ENCODE measurements at places on chromosomes 1 and 21.

DNA sequence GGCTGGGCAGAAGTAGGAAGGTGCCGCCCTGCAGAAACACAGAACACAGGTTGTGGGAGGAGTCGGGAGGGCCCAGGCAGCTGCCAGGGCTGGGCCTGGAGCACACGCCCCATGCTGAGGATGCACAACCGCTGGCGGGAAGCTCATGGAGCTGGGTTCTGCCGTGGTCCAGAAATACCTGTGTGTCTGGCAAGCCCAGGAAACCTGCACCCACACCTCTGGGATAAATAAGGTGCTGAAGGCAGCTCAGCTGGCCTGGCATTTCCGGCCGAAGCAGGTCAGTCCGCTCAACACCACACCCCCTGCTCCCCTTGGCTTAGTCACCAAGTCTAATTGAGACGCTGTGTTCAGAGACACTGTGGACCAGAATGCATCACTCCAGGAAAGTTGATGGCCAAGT lies 32.1 kb downstream of the CTNNBIP1 start:
- DNase-seq = no peak

- DNase-seq = no peak
These were observed 9.3 kb downstream of the TMEM39B start for GRCh38 chr1:32082022-32082421.

GRCh38 chr1:27233667-27234048 lies 774 bp upstream of the WDTC1 start:
- DNase-seq = peak; percentile 57

DNA sequence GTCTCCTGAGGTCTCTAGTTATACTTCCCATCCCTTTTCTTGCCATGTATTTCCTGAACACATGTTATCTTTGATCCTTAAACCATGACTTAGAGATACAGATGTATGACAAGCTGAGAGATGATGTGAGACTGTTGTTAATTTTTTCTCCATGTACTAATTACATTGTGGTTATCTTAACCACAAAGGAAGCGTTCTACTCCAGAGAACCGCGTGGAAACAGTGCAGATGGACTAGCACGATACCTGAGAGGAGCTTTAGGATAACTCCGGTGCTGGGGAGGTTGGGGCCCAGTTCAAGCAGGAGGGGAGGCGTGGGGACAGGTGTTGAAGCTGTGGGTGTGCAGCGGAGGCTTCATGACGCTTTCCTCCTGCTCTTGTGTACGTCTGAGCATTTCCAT lies 17.5 kb downstream of the PDE9A start:
- DNase-seq = no peak

DNA sequence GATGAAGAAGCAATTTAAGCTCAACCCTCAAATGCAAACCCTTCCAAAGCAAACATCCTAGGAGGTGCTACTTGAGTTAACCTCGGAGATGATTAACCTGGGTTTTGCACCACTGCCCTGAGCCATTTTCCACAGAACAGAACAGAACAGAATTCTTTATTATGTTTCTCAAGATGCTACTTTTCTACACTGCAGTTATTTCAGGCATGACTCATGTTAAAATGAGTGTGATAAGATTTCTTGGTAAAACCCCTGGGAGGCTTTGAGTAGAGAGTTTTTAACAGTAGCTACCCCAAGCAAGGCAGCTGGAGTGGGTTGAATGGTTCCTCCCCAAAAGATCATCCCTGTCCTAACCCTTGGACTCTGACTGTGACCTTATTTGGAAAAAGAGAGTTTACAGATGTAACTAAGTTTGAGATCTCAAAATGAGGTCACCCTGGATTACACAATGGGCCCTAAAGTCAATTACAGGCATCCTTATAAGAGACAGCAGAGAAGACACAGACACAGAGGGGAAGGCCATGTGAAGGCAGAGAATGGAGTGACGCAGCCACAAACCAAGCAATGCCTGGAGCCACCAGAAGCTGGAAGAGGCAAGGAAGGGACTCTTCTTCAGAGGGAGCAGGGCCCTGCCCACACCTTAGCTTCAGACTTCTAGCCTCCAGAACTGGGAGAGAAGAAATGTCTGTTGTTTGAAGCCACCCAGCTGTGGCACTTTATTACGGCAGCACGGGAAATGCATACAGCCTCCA lies 153.4 kb downstream of the ETS2 start:
- DNase-seq = no peak

DNA sequence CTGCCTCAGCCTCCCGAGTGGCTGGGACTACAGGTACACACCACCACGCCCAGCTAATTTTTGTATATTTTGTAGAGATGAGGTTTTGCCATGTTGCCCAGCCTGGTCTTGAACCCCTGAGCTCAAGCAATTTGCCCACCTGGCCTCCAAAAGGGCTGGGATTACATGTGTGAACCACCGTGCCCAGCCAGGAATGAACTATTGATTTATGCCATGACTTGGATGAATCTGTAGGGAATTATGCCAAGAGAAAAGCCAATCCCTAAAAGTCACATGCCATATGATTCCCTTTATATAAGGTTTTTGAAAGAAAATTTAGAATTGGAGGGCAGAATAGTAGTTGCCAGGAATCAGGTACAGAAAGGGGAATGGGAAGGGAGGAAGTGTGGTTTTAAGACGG lies 19.1 kb upstream of the SLC45A3 start:
- no peak for DNase-seq

- DNase-seq = no peak
These were observed 28.8 kb downstream of the SPSB1 start for GRCh38 chr1:9321480-9321849.

- DNase-seq = peak; percentile 66
These were observed 116.6 kb upstream of the HIVEP3 start for GRCh38 chr1:42035205-42035829.

- DNase-seq = no peak
These were observed 53.2 kb upstream of the MRPS6 start for GRCh38 chr21:34020005-34020847.

- peak; percentile 15 for DNase-seq
These were observed 5.5 kb downstream of the MFSD2A start for GRCh38 chr1:39960431-39960958.

DNA sequence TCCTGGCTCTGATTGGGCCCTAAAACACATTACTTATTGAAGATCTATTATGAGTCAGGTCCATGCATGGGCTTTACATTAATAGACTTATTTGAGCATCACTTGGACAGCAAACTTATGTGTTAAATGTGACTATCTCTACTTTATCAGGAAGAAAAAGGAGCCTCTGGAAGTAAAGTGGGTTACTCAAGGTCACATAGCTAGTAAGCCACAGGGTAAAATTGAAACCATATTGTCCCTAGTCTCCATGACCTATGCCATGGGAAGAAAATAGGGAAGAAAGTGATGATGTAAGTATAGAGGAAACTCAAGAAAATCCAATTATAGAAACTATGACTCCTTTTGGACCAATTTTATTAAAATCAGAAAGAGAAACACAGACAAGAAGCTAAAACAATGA lies 555.3 kb downstream of the NUF2 start:
- DNase-seq = no peak

DNA sequence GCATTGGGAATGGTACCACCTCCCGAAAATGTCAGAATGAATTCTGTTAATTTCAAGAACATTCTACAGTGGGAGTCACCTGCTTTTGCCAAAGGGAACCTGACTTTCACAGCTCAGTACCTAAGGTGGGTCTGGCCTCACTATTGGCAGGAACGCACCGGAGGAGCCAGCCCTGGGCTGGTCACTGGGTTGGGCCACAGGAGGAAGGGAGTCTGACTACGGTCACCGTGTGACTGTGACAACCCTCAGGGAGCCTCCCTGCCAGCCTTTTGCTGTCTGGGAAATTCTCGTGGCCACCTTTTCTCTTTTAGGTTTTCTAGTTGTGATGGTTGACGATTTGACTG lies 2.2 kb downstream of the IL10RB start:
- no peak for DNase-seq

- no peak for DNase-seq
These were observed 26.1 kb upstream of the CD53 start for GRCh38 chr1:110846861-110847260.

GRCh38 chr1:35574125-35574654 lies 1.1 kb downstream of the TFAP2E start:
- no peak for DNase-seq

DNA sequence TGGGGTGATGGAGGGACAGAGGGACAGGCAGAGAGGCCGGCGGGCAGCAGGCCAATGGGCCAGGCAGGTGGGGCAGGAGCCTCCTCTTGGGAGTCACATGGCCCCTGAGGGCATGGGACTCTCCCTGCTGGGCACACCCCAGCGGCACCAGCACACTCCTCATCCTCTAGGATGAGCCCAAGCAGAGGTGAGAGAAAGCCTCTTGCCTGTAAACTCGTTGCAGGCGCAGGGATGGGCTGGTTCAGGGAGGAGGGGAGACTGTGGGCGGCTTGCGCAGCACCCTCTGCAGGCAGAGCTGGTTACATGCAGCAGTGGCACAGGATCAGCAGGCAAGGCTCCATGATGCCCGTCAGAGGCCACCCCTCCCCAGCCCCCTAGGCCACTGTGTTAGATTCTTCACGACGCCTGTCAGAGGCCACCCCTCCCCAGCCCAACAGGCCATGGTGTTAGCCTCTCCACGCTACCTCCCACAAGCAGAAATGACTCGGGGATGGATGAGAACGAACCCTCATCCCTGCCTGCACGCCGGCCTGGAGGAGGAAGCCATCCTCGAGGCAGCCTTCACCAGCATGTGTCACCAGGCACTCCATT lies 209.7 kb upstream of the VAMP3 start:
- no peak for DNase-seq

- no peak for DNase-seq
These were observed 104.8 kb downstream of the ELAVL4 start for GRCh38 chr1:50213505-50213904.

- no peak for DNase-seq
These were observed 4.1 kb downstream of the ILDR2 start for GRCh38 chr1:166971252-166971651.

DNA sequence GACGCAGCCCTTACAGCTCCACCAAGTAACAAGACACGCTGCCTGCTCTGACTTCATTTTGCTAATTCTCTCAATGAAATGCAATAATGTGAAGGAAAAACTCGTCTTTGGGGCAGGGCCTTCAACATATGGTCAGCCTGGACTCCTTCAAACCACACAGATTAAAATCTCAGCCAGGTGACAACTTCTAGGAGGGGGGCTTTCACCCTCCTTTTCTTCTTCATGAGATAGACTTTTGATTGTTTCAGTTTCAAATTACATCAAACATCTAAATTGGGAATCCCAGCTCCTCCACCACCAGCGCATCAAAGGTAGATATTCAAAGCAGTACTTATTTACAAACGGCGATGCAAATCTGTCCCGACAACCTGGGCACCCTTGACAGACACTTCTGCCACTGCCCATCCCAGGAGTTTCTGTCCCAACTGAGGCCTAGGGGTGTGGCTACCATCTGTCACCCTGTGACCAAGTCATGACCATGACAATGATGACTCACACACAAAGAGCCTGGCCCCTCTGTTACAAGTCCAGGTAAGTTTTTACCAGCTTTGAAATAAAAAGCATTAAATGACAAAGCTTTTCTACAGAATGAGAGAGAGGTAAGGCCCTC lies 29.7 kb downstream of the SSBP3 start:
- DNase-seq = no peak

- no peak for DNase-seq
These were observed 924.0 kb downstream of the LTN1 start for GRCh38 chr21:28068455-28069358.

DNA sequence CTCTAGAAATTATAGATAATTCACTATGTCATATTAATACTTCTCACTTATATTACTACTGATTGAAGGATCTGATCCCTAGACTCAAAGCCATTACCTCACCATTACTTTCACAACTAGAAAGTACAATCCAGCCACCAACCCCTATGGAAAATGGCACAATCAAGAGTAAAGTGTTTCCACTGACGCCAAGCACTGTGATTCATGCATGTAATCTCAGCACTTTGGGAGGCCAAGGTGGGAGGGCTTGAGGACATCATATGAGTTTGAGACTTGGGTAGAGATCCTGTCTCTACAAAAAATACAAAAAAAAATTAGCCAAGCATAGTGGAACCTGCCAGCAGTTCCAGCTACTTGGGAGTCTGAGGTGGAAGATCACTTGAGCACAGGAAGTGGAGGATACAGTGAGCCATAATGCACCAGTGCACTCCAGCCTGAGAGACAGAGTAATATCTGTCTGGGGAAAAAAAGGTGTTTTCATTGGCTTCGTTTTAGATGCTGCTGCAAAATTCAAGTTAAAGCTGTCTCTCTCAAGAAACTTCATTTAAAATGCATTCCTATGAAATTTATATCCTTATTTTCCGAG lies 126.5 kb downstream of the AKT3 start:
- DNase-seq = no peak

DNA sequence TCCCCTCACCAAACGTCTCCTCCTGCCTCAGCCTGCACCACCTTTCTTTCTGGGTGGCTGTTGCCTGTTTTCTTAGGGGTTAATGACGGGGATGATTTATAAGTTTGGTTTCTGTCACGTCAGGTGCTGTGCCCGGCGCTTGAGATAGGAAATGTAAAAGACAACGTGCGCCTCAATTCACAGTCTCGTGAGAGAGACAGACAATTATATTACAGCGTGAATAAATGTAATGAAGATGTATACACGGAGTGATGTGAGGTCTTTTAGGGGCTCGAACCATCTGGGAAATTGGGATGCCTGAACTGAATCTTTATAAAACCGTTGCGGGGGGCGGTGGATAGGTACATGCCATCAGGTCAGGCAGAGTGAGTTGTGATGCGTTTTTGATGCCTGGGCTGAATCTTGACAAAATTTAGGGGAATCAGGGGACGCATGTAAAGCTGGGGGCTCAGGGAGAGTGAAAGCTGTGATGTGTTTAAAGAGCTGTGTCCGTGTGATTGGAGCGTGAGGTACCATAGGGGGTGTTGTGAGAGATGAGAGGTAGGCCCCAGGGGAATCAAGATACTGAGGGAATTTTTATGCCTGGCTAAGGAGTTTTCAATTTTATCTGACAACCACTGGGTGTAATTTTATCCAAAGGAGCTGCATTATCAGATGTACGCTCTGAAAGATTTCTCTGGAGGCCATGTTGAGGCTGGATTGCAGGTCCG lies 831 bp downstream of the TIPRL start:
- peak; percentile 13 for DNase-seq

- no peak for DNase-seq
These were observed 141.4 kb downstream of the LHX8 start for GRCh38 chr1:75275631-75276030.

GRCh38 chr1:219465212-219466093 lies 147.5 kb downstream of the ZC3H11B start:
- no peak for DNase-seq

GRCh38 chr1:226986496-226987178 lies 46.5 kb downstream of the COQ8A start:
- DNase-seq = no peak

- peak; percentile 71 for DNase-seq
These were observed 40.4 kb upstream of the EIF4G3 start for GRCh38 chr1:21216835-21217811.

GRCh38 chr1:113930499-113931161 lies 1.5 kb downstream of the HIPK1 start:
- peak; percentile 93 for DNase-seq

GRCh38 chr1:214290424-214291037 lies 9.6 kb downstream of the SMYD2 start:
- no peak for DNase-seq

- no peak for DNase-seq
These were observed 89.5 kb upstream of the HIVEP3 start for GRCh38 chr1:42008264-42008663.

GRCh38 chr1:9316080-9316444 lies 23.4 kb downstream of the SPSB1 start:
- no peak for DNase-seq
